ENCODE measurements at places on chromosomes 12 and 14.

DNA sequence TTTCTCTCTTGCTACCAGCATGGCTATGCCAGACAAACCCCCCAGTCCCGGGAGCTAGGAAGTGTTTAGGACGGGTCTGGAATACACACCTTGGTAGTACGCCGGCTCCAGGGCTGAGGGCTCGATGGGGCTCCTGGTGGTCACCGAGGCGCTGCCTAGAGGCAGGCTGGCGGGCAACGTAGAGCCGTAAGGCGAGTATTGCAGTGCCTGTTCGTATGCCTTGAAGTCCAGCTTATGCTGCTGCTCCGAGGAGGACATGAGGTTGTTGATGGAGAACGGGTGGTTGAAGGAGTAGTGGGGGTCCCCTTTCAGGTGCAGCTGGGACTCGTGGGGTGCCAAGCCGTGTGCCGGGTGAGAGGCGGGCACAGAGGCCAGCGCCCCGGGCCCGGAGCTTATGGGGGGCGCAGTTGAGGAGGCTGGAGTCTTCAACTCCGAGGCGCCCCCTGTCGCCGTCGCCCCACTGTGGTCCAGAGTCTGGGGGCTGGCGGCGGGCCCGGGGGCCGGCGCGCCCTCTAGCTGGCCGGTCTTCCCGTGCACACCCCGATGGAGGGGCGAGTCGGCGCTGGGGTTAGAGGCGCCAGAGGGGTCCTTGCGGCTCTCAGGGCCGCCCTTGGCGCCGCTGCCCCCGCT, 3.6 kb downstream of the FOXA1 start:
- DNase-seq = no peak

DNA sequence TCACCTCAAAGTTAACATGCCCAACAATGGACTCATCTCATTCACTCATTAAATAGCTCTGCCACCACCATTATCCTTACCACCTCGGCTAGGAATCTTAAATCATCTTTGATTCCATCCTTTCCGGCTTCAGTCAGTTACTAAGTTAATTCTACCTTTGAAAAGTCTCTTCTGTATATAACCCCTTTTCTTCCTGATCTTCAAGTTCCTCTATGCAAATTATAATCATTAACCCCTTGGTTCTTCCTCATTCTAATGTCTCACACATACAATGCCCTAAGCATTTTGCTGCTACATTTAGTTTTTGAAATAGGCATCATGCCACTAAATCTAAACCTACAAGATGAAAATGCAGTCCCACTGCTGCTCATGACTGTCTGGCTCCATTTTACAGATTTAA, 51.6 kb downstream of the ATP2B1 start:
- no peak for DNase-seq

GRCh38 chr12:94187361-94187760, 39.0 kb downstream of the PLXNC1 start:
- peak; percentile 51 for DNase-seq

DNA sequence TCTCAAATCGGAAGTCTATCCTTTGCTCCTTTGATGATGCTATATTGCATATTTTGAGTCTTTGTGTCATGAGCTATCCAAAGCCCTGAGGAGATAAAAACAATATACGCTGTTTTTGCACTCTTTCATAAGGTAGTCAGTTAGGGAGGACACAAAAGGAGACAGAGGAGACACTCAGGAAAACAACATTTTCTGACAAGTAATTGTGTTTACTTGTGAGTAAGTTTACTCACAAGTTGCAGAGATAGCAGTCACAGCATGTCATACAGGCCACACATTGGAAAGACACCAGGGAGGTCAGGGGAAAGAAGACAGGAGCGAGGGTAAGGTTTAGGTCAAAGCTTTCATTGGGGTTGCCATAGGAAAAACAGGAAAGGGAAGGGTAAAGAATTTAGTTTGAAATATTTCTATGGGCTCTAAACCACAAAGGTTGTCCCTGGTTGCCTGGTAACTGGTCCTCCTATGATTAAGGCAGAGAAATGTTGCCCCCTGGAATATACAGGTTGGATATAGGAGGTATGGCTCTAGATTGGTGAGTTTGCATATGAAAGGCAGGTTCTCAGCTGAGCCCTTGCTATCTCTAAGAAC, 7.4 kb upstream of the GABARAPL1 start:
- peak; percentile 35 for DNase-seq

DNA sequence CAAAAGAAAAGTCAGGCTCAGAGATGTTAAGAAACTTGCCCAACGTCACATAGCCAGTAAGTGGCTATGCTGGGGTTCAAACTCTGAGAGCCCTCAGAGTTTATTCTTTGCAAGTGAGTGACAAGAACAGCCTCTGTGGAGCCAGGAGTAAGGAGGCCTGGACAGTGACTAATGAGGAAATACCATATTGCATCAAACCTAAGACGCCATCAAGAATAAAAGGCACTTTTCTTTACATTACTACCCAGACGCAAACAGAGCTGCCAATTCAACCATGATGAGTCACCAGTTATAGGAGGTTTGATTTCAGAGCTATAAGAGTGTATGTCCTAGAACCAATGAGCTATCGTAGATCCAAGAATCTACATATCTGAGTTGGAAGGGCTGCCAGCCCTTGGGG, 9.4 kb downstream of the TNFRSF1A start:
- DNase-seq = peak; percentile 34

GRCh38 chr12:12138203-12139154, 67.7 kb downstream of the BCL2L14 start:
- no peak for DNase-seq

- no peak for DNase-seq
Measured at GRCh38 chr12:85623763-85624162, 212.4 kb downstream of the RASSF9 start.

- DNase-seq = no peak
Measured at GRCh38 chr12:27666510-27666909, 29.7 kb upstream of the REP15 start.

DNA sequence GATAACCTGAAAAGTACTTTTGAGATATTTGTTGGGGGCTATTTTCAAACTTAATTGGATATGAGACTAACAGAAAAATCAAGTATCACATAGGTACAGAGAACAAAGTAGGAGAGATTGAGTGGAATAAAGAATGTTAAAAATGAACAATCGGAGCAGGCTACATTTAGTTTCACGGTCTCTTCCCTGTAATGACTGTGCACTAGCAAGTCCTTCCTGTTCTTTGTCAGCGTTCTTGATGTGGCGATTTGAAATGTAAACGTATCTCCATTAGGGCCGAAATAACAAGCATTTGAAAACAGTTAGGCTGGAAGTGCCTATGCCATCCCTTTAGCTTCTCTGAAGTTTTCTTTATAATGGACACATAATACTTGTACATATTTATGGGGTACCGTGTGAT, 31.0 kb downstream of the SLC25A29 start:
- DNase-seq = no peak

DNA sequence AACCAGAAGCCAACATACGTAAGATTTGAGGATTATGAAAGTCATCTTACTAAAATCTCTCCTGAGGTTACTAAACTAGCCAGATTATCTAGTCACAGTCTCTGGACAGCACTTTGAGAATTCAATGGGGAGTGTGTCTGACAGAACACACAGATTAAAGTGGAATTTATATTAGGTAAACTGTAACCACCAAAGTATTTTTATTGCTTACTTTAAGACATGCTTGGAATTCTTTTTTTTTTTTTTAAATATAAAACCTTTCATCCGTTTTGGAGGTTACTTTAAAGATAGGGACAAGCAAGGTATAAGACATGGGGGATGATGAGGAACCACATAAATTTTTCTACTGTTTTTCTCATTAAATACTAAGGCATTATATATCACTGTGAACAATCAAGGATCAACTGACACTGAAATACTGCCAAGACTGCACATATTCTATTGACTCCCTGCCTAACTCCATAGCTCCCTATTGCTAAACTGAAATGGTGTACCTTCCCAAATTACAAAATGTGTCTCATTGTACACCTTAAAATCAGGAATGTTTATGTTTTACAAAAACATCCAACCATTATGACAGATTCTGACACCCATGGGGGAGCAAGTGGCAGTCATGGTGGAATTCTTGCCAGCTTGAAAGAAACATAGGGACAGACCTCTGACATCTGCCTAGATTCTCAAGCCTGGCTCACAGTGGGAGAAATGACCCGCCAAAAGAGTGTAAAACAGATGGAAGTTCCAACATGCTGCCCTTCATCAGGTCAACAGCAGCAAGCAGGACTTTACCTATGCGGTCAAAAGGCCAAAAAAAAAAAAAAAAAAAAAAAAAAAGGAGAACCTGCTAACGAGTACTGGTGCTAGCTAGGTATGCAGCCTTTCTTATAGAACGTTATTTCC, 239.3 kb downstream of the MED13L start:
- DNase-seq = peak; percentile 35

DNA sequence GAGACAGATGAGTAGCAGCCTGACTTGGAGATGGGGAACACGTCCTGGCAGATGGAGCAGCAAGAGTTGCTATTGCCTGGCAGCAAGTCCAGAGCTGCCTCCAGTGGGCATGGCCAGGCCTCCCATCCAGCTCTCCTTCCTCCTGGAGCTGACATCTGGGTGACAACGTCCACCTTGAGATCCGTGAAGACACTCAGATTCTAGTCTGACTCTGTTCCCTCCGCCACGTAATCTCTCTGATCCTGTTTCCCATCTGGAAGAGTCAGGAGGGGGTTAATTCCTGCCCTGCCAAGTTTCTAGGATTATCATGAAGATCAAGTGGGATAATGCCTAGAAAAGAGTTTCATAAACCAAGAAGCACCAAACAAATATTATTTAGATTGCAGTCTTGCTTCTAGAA, 65.3 kb upstream of the FAM181A start:
- DNase-seq = no peak

DNA sequence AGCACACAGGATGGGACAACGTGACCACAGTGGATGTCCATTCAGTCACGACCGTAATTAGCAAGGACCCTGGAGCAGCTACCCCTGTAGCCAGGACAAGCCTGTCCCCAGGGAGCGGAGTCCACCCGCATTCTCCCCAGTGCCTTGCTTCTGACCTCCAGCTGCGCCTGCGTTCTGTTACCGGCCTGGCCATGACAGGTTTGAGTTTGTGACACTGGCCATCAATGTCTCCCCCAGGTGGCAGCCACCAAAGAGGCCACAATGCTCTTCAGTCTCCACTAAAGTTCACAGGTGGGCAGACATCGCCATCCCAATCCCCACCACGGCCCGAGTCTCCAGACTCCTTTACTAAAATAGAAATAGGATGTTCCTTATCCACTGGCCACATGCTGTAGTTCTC, 96.7 kb downstream of the TMEM132D start:
- no peak for DNase-seq

- no peak for DNase-seq
Measured at GRCh38 chr14:87468531-87468930, 524.5 kb downstream of the GALC start.

GRCh38 chr12:31021181-31021580, 52.5 kb upstream of the DDX11 start:
- DNase-seq = no peak

DNA sequence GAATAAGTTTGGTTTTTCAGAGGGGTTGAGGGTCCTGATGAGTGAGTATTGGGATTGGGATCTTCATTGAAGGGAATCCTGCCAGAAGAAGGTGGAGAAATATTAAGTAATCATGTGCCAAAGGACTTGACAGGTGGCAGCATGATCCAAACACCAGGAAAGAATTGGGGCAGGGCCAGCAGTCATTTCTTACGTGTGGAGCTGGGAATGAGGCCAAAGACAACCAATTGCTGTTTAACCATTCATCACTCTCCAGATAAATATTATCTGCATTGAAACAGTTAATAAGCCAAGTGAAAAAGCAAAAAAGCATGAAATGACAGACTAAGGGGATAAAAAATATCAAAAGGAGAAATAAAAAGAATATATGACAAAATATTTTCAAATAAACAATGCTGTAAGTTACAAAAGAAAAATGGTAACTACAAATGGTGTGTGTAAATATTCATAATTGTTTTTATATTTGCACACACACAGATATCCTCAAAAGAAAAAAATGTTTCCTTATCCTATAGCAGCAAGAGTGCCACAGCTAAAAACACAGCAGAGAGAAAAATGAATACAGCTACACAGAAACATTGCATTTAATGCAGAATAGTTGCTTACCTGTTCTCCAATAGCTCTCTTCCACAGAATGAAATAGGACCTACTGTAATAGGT, 26.2 kb downstream of the C2CD5 start:
- peak; percentile 73 for DNase-seq

- no peak for DNase-seq
Measured at GRCh38 chr14:91035855-91036254, 24.6 kb downstream of the RPS6KA5 start.

GRCh38 chr14:101334656-101335055, 226.6 kb upstream of the DIO3 start:
- no peak for DNase-seq

- peak; percentile 29 for DNase-seq
Measured at GRCh38 chr12:128078301-128078971, 188.5 kb upstream of the TMEM132C start.

- DNase-seq = peak; percentile 69
Measured at GRCh38 chr14:32938719-32939253, at the start of gene NPAS3. TSS of gene NPAS3 (plus strand) at chr14:32938879.

GRCh38 chr14:74492776-74493342, at the start of gene NPC2:
TSS of gene NPC2 (minus strand) at chr14:74493305. CDS start at chr14:74493274, 31 bp downstream.
- DNase-seq = no peak

- DNase-seq = no peak
Measured at GRCh38 chr12:64944966-64945365, 120.5 kb downstream of the TBC1D30 start.

- DNase-seq = no peak
Measured at GRCh38 chr14:25041898-25042297, 8.0 kb downstream of the STXBP6 start.

- peak; percentile 57 for DNase-seq
Measured at GRCh38 chr14:103519043-103519836, 3.4 kb downstream of the CKB start.

GRCh38 chr12:57724936-57725740, 13.4 kb downstream of the AGAP2 start:
- DNase-seq = no peak

- no peak for DNase-seq
Measured at GRCh38 chr14:105210266-105211025, 29.3 kb upstream of the NUDT14 start.

DNA sequence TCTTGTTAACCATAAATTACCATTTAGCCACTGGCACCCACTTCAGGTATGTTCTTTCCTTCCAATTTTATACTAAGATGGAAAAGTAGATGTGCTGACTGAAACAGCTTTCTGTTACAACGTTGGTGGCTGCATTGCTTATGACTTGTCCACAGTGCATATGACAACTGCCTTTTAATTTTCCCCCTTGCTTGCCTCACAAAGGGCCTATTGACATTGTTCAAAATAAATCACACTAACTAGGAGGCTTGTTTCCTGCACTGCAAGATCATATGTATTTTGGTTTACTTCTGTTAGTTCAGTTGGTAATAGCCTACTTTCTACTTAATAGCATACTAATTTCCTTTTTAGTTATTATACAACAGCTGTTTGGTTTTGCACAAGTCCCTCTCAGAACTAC, 55.4 kb downstream of the SCAF11 start:
- no peak for DNase-seq
